Fibroblast of skin of scalp (primary cell): ENCODE measurements at places on chromosomes 2 and 18.
A peak's percentile ranks its signal among the peaks of the same experiment; 100 is the strongest.

DNA sequence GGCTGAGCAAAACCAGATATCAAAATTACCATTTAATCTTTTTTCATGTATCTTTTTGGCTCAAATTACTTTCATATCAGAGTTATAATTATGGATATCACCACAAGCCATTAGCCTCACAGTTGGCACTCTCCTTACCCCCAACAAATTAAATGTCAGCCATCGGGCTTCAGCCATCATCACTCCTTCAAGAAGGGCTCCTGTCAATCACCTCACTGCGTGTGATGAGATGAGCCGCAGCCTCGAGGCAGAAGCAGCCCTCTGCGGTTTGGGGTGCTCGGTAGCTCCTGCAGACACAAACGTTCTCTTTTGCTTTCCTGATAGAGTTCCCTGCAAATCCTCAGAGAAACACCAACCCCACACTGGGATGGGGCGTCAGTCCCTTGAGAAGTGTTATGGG lies 94.1 kb downstream of the DNER start:
- no peak for DNase-seq

DNA sequence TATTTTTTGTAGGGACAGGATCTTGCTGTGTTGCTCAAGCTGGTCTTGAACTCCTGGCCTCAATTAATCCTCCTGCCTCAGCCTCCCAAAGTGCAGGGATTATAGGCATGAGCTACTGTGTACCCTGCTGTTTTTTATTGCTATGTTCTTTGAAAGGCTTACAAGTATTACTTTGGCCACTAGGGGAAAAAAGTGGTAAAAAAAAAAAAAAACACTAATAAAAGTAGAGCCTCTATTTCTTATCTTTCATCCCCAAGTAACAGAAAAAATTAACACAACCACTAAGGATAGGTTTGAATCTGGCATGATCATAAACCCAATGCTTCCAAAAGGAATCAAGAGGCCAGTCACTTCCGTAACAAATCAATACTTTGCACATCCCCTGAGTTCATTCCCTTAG lies 11.6 kb downstream of the NOL10 start:
- DNase-seq, result no peak

DNA sequence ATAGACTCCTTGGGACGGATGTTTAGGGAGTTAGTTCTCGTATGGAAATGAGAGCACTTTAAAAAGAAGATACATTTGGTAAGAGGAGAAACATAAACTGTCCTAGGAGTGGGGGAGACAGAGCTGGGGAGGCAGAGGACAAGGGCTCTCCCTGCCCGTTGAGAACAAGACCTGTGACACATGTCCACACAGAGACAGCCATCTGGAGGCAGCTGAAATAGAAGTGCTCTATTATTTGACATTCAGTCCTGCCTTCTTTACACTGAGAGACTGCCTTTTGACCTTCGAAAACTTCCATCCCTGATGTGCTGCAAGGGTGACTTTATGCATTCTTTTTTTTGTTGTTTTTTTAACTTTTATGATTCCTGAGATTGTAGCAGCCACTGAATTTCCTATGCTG lies 150.1 kb downstream of the UXS1 start:
- DNase-seq, result no peak

- no peak for DNase-seq
Observed at GRCh38 chr2:6977113-6977741, 60.0 kb downstream of the RNF144A start.

- peak; percentile 94 for DNase-seq
Observed at GRCh38 chr18:54742659-54743604, 85.3 kb upstream of the RAB27B start.

- peak; percentile 73 for DNase-seq
Observed at GRCh38 chr18:63708650-63709049, 5.9 kb downstream of the SERPINB11 start.

DNA sequence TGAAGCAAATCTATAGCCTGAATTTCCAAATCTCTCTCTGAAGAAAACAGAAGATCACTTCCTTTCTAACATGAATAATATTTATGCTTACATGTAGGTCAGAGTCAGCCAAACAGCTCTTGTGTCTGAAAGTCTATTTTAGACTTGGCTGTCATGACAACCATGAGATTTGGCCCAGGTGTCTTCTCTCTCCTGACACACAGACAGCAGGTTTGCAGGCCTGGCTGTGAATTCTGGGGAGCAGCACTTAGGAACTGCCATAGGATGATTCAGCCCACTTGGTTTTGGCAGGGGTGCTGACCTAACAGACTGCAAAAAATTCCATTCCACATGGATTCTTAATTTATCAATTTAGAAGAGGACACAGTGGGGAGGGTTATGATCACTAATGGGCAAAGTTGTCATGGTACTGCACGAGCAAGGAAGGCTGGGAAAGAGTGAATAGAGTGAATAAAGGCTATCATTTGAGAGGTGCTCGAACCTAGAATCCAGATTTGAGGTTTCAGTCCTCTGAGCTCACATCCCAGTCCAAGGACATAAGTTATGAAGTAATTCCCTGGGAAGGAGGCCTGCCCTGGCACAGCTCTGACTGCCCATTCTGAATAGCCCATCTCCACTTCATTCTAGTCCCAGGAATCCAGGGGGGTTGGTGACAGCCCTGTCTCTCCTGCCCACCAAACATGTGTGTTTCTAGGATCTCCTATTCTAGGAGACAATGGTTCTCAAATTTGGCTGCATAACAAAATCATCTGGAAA lies 453.9 kb upstream of the TRIB2 start:
- peak; percentile 19 for DNase-seq

DNA sequence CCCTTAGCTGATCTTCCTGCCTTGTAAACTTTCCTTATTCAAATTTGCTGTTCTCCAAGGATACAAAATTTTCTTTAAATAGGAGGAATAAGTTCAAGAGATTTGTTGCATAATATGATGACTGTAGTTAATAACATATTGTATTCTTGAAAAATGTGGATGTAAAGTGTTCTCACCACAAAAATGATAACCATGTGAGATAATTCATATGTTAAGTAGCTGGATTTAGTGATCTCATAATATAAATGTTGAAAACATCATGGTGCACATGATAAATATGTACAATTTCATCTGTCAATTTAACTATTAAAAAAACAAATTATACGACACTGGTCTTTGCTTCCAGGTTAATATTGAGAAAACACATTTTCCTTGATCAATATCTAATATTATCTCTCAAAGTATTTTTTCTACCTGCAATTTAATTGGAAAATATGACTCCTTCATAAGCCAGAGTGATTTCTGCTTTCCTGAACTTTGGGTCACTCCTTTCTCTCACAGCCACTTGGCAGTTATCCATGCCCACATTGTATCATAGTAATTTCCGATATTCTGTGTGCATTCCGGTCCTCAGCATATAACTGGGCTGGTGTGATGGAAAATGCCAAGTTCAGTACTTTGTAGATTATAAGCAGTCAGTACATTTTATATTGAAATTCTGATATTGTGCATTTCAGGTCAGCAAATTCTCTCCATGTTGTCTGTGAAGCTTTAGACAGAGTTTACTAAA lies 152.6 kb downstream of the GULP1 start:
- DNase-seq, result peak; percentile 40

GRCh38 chr2:37892436-37893114 lies 32.5 kb upstream of the RMDN2 start:
- peak; percentile 58 for DNase-seq

- no peak for DNase-seq
Observed at GRCh38 chr2:200845194-200845593, 19.3 kb downstream of the CLK1 start.

GRCh38 chr18:37307181-37307580 lies 258.4 kb downstream of the CELF4 start:
- no peak for DNase-seq

DNA sequence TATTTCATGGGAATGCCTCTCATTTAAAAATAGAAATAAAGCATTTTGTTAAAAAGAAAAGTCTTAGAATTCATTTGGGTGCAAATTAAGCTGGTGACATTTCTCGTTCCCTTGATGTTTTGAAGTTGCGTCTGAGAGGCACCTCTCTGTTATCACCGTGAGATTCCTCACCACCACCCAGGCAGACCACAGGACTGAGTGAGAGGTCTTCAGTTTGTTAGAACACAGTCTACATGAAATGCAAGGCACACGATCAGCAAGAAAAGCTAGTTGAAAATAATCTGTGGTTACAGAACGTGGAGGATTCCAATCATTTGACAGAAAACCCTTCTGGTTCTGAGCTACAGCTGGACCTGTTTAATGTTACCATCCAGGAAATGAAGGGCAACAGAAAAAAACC lies 116.0 kb downstream of the UXS1 start:
- no peak for DNase-seq

DNA sequence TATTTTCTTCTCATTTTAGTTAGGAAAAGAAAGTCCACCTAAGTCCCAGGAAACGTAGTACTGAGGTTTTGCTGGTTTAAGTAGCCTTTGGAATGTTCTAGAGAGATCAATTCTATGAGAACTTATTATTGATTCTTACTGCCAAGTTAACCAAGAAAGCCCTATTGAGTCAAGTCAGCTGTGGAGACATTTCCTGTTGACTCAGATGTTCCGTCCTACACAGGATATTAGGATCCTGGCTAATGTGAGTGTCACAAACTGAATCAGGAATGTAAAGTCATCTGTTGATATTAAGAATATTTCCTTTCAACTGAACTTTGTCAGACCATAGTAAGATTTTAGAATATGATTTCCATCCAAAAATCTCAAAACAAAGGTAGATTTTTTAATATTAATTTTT lies 654.3 kb downstream of the LRRTM4 start:
- DNase-seq, result peak; percentile 7

DNA sequence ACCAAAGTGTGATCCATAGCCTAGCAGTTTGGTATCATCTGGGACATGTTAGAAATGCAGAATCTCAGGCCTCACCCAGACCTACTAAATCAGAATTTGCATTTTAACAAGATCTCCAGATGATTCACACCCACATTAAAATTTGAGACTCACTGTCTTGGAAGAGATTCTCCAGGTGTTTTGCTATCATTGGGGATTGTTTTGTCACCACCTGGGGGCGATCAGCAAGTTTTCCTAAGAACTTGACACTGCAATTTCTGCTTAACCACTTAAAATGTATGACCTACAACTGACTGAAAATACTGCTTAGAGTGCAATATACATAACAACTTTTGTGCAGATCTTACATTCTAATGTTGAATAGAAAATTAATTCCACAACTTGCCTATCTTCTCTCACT lies 18.9 kb upstream of the ITGA4 start:
- no peak for DNase-seq

DNA sequence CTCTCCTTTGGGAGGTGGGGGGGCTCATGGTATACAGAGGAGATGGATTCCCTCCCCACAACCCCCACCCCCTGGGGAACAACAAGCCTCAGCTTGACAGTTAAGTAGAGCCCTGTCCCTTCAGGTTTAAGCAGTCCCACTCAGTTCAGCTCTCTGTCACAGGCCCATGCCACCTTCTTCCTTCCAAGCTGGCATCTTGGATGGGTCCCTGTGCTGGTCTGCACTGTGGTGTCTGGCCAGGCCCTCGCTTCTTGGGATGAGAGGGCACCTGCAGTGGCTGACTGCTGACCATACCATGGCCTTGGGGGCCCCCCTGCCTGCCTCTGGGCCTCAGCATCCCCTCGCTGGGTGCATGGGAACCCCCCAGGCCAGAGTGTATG lies 20.4 kb upstream of the GPR17 start:
- no peak for DNase-seq

DNA sequence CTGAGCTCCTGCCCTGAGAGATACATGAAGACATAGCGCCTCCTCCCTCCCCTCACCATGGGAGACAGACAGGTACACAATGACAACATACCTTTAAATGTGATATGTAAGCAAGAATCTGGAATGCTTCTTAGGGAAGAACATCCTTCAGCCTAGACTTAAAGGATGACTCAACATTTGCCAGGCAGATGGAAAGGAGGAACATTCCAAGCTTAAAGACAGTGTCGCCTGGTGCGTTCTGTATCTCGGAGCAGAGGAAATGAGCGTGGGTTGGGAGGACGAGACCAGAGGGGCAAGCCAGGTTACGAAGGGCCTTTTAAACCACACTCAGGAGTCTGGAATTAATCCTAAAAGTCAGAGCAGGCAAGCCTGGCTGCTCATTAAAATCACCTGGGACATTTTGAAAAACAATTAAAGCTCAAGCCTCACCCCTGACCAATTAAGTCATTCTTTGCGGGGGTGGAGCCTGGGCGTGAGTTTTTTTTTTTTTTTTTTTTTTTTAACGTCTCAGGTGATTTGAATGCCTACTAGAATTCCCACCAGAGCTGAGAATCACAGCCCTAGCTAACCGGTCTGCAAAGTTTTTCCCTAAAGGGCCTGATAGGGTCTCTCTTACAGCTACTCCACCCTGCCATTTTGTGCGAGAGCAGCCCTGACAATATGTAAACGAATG lies 131.2 kb upstream of the SEC11C start:
- peak; percentile 71 for DNase-seq

DNA sequence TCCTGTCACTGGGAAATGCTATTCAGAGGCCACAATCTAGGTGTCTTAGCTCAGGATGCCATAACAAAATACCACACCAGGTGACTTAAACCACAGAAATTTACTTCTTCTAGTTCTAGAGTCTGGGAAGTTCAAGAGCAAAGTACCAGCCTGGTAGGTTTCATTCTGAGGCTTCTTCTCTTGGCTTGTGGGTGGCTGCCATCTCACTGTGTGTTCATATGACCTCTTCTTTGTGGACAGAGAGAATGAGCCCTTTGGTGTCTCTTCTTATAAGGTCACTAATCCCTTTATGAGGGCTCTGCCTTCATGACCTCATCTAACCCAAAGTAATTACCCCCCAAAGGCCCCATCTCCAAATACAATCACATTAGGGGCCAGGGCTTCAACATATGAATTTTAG lies 57.3 kb downstream of the RHOB start:
- DNase-seq, result no peak

GRCh38 chr2:239625971-239626734 lies 225.3 kb upstream of the HDAC4 start:
- no peak for DNase-seq

- no peak for DNase-seq
Observed at GRCh38 chr2:15812187-15812780, 128.1 kb upstream of the MYCN start.

- DNase-seq, result no peak
Observed at GRCh38 chr2:60294901-60295635, 258.4 kb downstream of the BCL11A start.

DNA sequence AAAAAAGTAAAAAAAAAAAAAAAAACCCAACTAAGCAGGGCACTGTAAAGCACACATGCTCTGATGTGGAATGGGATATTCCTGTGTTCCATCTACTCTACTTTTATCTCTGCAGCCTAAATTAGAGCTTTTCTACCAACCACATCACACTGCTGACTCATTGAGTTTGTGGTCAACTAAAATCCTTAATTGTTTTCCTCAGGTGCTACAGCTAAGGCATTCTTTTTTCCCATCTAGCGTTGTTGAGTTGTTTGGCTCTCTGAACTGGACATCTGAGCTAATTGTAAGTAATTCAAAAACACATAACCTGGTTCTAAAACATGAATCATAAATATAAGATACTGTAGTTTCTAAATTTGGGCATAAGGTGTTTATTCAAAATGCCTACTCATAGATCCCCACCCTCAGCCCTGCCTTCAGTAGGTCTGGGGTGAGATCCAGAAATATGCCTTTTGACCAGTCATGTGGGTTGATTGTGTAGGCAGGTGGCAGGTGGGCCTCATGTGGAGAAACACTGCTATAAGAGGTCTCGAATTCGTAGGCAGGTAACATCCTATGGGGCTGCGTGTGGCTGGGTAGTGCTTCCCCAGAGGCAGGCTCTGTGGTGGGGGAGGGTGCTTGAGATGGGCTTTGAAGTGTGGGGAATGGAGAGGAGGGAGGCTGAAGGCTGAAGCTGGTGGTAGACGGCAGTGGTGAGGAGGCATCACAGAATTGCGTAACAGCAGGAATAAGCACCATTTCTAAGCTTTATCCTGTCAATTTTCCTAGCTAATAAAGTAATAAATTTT lies 27.2 kb downstream of the ANKRD29 start:
- DNase-seq, result no peak

- DNase-seq, result peak; percentile 22
Observed at GRCh38 chr2:212970132-212970531, 181.3 kb downstream of the IKZF2 start.
